ENCODE measurements at places on chromosomes 11 and 22.
A peak's percentile ranks its signal among the peaks of the same experiment; 100 is the strongest.

DNA sequence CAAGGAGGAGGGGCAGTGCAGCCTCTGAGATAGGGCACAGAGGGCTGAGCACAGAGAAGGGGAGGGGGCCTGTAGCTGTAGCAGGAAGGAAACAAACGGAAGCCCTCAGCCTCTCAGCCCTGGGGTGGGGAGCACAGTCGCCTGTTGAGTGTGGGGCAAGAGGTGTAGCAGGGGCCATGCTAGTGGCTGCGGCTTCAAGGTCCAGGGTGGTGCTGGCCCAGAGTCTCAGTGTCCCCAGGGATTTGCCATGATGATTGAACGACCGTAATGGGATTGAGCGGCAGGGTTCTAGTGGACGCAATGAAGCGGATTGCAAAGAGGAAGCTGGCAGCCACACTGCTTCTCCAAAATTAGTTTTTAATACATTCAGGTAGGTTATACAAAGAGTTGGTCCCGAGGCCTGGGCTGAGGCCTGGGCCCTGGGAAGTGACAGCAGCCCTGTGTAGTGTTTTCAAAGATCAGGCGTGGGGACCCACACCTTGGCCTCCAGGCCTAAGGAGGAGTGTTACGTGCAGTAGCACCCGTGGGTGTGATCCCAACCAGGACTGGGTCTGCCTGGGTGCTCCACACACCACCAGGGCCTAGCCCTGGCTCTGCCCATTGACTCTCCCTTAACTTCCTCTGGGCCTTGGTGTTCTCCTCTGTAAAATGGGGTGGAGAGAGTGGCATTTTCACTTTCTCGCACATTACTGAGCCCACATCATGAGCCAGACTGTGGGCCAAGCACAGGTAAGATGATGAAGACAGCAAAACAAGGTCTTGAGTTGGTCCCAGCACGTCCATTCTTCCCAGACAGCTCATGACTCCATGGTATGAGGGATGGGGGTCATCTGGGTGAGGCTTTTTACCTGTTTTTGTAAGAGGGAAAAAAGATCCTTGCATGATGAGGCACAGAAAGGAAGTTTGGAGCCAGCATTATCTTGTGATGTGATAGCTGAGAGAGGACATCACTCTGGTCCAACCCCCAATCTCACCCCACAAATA, 13.1 kb downstream of the LRRC32 start:
- no peak for DNase-seq

DNA sequence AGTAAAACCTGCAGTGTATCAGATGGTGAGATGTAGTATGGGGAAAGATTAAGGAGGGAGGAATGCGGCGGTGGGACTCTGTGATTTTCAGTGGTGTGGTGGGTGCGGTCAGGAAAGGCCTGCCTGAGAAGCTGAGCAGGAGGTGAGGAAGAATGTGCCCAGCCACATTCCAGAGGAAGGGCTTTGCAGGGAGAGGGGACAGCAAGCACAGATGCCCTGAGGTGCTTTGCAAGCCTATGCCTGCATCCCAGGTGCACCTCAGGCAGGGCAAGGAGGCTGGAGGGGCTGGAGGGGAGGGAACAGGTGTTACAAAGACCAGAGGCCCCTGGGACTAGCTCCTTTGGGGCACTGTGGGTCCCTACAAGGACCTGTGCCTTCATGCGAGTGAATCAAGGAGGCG, 42.1 kb downstream of the MYO7A start:
- no peak for DNase-seq

DNA sequence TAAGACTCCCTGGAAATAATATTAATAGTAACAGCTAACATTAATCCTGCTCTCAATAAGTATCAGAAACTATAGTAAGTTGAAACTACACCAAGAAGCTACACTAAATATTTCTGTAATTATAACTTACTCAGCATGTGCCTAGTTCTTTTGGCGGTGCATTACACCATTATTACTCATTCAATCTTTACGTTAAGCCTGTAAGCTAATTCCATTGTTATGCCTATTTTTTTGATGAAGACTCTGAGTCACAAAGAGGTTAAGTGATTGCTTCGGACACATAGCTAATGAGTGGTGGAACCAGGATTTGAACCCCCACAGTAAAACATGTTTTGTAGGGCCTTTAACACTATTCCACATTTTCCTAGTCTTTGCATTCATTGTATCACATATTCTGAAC, 111.6 kb downstream of the RASSF10 start:
- no peak for DNase-seq

- no peak for DNase-seq
Measured at GRCh38 chr11:121309688-121310087, 17.1 kb downstream of the SC5D start.

- DNase-seq = no peak
Measured at GRCh38 chr22:36549033-36549432, 20.1 kb upstream of the EIF3D start.

- DNase-seq = no peak
Measured at GRCh38 chr11:12518606-12519385, 141.4 kb downstream of the PARVA start.

GRCh38 chr11:105720096-105720495, 110.2 kb downstream of the GRIA4 start:
- DNase-seq = no peak

DNA sequence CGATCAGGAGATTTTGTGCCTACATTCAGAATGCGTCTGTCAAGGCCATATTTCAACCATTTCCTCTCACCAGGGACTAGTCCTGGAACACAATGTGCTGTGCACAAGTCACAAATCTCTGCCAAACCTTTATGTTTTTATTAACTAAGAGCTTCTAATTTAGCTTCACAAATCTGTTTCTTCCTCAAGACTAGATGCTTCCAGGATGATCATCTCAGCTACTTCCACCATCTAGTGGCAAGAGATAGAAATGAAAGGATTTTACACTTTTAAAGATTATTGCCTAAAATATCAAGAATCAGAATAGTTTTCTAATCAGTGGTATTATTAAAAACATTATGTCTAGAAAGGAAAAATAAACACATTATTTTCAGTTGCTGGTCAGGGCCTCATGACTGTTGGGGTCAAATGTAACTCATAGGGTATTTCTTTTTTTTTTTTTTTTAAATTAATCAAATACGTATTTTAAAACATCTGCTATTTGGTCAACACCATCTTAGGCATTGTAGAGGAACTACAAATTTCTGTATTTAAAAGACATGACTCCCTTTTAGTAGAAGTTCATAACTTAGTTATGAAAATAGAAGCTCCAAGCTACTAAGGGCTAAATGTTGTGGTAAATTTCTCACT, 1102.6 kb downstream of the DLG2 start:
- DNase-seq = no peak

DNA sequence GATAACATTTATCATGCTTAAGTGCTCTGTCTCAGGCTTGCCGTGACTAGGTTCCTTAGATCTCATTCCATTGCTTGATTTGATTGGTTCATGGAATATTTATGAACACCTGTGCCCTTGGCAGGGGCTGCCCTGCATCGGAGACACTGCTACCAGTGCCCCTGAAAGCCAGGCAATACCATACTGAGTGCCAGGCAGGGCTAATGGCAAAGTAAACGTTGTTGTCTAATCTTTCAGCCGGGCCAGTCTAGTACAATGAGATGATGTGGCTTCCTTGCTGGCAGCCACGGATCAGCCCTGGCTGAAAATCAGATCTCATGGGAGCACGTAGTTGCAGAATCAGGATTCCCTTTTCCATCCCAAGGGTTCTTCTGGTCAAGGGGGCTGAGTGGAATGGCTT, 5.0 kb upstream of the PGA3 start:
- no peak for DNase-seq

GRCh38 chr22:30221121-30221992, 25.2 kb downstream of the LIF start:
- DNase-seq = peak; percentile 36

DNA sequence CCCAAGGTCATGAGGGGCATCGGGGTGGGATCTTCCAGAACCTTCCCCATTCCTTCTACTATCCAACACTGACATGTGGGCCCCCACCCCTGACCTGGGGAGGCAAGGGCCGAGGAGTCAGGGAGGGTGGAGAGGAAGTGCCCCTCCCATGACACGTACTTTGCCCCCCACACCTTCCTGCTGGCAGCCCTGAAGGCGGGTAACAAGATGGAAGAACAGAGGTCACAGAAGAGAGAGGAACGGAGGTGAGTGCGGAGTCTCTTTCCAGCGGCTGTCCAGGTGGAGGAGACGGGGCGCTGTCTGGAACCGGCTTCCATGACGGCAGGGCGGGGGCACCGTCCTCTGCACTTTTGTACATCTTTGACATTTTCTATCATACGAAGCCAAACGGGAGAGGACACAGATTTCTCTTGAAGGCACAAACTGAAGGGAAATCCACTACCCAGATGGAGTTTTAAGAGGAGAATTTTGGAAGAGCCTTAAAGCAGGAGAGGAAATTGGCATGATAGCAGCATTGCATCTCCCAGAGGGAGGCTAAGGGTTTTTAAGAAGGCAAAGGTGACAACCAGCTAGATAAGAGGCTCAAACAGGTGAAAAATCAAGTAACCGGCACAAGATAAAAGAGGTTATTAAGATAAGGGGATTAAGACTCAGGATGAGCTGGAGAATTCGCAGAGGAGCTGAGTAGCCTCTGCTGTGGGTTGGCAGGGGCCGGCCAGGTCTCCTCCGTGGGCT, 16.7 kb downstream of the OSBPL5 start:
- DNase-seq = no peak

GRCh38 chr11:75001686-75002085, 13.0 kb downstream of the NEU3 start:
- no peak for DNase-seq
